NCI-H2029 treated with DMSO at 0.1 percent for 48 hours (cell line): ENCODE measurements at places on chromosomes 2 and 18.

GRCh38 chr18:24543795-24544498, 83.5 kb downstream of the HRH4 start:
- no peak for DNase-seq

GRCh38 chr2:22501851-22502250, 883.1 kb upstream of the KLHL29 start:
- no peak for DNase-seq

DNA sequence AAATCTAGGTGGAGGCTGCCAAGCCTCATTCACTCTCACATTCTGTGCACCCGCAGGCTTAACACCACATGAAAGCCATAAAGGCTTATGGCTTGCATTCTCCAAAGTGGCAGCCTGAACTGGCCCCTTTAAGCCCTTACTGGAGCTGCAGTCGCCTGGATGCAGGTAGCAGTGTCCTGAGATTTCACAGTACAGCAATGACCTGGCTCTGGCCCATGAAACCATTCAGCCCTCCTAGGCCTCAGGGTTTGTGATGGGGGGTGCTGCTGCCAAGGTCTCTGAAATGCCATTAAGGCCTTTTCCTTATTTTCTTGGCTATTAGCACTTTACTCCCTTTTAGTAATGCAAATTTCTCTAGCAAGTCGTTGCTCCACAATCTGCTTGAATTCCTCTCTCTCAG, 48.6 kb downstream of the RNMT start:
- no peak for DNase-seq

DNA sequence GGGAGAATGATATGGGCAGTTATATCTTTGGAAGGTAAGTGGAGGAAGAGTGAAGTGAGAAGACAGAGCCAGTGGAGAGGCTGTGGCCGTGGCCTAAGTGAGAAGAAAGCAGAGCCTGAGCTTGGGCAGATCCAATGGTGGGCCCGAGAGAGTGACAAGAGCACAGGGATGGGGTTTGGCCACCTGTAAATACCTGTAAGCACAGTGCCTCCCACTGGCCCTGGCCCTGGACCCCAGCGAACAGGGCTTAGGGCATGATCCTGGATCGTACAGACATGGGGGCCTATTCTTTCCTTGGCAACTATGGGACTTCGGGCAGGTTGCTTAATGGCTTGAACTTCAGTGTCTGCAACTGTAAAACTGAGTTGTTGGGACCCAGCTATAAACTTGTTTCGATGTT, 44.1 kb downstream of the MTCL1 start:
- no peak for DNase-seq

GRCh38 chr2:225438248-225438647, 38.7 kb downstream of the NYAP2 start:
- DNase-seq = no peak

DNA sequence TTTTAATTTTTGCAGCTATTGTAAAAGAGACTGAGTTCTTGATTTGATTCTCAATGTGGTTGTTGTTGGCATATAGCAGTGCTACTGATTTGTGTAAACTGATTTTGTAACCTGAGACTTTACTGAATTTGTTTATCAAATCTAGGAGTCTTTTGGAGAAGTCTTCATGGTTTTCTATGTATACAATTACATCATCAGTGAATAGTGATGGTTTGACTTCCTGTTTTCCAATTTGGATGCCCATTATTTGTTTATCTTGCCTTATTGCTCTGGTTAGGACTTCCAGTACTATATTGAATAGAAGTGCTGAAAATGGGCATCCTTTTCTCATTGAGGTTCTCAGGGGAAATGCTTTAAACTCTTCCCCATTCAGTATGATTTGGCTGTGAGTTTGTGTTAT, 99.7 kb downstream of the GULP1 start:
- DNase-seq = no peak

DNA sequence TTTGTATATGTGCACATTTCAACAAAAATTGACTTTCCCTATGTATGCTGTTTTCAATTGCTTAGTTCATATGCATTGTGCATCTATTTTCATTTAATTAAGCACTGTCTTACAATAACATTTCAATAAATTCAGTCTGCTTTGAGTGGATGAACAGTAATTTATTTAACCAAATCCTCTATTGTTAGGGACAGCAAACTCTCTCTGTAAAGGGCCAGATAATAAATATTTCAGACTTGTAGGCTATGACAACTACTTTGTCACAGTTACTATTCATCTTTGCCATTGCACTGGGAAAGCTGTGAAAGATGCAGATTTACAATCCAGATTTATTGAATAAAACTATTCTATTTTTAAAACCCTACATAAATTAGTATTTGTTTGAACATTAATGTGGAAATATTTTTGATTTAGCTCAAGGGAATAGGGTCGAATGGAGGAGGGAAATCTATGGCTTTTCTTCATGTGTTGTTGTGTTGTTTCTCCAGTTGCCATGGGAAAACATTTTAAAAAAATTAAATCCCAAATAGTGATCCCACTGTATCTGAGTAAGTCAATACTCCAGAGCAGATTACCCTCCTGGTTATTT, 14.2 kb upstream of the RAB27B start:
- no peak for DNase-seq

GRCh38 chr2:26202981-26203490, 30.1 kb downstream of the GAREM2 start:
- no peak for DNase-seq

DNA sequence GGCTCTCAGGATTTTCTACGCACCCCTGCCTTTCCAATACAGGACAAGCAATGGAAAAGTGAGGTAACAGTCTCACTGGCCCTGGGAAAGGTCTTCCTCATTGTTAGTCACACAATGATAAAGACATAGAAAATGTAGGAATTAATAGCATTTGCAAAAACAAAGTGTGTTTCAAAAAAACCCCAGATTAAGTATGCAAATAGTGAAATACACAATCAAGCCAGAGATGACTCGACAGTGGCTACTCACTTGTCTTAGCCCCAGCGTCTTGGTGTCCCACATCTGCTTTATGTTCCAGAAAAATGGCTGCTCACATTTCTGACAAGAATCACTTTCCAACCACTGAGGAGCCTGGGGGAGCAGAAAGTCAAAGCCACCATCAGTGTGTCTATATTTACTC, 47.0 kb upstream of the AP1S3 start:
- no peak for DNase-seq

DNA sequence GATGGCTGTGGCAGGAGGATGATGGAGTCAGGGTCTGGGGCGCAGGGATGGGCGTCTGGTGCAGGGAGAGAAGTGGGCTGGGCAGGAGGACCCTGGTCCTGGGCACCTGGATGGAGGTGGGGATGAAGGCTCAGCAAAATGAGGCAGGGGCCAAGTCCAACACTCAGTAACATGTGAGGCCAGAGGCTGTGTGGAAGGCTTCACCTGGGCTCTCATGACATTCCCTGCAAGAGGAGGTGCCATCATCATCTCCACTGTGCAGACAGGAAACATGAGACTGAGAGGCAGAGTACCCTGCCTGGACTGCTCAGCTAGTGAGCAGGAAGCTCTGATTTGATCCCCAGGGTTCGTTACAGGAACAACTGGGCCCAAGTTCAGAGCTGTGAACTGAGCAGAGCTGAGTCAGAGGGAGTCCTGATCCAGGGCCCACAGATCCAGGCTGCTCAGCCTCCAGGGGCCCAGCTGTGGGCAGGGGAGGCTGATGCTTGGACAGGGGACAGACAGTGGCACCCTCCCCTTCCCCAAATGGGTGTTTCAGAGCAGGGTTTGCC, 36.9 kb downstream of the HJURP start:
- DNase-seq = no peak

DNA sequence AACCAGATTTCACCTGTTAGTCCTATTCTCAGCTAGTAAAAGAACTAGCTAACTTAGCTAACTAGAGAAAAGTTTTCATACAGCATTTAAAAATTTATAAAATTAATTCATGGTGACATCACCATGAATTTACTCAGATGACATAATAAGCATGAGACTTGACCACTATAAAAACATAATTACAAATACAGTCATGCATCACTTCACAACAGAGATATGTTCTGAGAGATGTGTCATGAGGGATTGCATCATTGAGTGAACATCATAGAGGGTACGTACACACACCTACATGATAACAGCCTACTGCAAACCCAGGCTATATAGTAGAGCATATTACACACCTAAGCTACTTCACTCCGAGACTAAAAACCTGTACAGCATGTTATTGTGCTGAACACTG, 481.3 kb upstream of the CHAC2 start:
- DNase-seq = no peak
